Fibroblast of lung (primary cell): ENCODE measurements at places on chromosomes 1 and 21.

DNA sequence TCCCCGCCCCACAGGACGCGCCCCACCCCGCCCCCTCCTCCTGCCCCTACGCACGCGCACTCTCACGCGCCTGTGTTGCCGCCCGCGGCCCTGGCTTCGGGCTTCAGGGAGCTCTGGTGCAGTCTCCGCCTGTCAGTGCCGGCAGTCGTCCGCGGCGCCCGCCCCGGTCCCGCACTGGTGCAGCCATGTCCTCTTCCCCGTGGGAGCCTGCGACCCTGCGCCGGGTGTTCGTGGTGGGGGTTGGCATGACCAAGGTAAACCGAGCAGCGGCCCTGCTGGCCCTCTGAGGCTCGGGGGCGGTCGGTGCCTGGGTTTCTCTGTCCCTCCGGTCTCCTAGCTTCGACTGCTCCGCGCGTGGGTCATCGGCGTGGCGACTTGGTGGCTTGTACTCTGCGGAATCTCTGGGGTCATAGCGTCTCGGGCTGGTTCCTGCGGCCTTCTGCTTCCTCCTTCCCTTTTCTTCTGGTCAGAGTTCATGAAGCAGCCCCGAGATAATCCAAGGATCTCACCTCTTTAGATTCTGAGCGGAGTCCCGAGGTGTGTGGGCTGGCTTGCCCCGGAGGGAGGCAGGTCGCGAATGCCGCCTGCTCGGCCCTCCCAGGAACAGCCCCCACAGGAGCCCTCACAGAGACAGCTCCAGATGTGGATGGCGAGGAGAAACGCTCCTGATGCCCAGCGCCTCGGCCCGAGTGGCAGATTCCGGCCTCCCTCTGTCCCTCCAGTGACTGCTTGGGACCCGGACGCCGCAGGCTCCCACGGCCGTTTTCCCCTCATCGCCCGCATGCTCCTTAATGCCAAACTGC, at the start of gene SCP2:
Gene SCP2 (plus strand): TSS at position 65 of the 803 bp plus-strand sequence. CDS start 121 bp downstream, at position 186.
- peak; percentile 68 for DNase-seq

DNA sequence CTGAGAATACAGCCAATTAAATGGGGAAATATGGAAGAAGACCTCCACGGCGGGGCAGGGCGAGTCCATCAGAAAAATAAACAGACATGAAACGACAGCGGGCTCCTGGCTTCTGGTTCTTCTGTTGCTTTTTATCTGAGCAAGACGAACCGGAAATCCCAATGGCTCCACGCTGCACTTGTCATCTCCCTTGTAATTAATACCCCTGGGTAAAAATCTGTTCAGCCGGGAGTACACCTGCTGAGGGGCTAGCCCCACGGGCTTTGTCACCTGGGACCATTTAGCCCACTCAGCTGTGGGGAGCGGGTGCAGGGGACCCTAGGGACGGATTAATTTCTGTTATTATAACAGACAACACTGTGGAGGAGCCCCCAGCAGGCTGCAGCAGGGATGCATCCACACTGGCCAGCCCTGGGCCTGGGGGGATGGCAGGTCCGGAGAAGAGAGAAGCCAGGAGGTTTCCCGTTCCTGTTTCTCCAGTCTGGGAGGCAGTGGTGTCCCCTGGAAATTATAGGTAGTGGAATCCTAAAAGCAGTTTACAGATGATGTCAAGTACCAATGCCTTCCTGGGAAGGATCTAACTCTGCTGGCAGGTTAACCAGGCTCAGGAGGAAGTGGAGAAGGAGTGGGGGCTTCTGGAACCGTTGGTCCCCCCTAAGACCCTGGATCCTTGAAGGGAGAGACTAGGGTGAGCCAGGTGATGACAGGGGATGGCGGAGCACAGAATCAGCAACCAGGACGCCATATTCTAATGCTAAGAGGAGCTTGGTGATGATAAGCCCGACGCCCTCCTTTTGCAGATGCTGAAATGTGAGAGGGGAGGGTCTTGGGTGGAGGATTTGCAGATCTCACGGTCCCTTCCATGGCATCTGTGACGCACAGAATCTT, 566.1 kb downstream of the PTPRU start:
- DNase-seq = no peak

GRCh38 chr1:10242811-10243210, 32.4 kb downstream of the KIF1B start:
- no peak for DNase-seq

DNA sequence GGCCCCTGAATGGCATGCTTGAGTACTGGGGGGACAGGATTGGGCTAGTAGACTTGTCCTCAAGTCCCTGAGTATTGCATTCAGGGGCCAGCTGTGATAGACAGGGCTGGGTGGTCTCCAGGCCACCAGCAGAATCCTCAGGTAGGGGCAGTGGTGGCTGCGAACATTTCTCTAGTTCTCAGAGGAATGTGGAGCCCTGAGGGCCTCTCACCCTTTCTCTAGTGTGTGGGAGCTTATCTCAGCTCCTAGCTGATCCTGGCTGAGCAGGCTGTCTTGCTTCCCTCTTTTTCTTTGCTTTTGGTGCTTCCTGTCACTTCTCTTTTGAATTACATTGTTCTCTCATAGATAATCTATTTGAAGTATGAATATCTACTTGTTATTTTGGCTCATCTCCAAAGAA, 30.0 kb upstream of the PM20D1 start:
- DNase-seq = no peak

DNA sequence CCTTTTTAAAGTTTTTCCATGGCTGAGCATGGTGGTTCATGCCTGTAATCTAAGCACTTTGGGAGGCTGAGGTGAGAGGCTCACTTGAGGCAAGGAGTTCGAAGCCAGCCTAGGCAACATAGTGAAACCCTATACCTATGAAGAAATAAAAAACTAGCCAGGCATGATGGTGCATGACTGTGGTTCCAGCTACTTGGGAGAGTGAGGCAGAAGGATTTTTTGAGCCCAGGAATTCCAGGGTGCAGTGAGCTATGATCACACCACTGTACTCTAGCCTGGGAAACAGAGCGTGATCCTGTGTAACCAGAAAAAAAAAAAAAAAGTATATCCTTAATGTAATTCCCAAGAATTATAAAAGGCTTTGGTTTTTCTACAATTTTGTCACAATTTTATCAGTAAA, 17.4 kb downstream of the DEPDC1 start:
- DNase-seq = no peak

DNA sequence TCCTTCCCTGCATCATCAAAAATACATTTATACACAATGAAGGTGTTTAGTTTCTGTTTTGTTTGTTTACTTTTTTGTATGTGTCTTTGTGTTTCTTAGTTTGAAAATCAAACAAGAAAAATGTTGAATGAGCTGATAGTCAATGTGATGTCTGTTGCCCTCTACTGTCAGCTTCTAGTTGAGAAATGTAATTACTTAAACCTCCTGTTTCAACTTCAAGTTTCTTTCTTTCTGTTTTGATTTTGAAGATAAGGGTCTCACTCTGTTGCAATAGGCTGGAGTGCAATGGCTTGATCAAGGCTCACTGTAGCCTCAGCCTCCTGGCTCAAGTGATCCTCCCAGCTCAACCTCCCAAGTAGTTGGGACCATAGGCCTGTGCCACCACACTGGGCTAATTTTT, 37.5 kb downstream of the SPTA1 start:
- no peak for DNase-seq

DNA sequence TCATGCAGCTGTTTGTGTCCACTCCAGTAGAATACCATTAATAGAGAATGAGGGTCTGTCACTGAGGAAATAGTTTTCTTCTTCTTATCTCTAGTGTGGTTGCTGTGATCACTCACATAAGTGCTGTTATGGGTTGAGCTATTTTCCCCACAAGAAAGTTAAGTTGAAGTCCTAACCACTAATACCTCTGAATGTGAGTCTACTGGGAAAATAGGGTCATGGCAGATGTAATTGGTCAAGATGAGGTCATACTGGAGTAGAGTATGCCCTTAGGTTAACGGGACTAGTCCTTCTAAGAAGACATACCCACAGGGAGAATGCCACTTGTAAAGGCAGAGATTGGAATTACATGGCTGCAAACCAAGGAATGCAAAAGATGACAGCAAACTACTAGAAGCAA, 70.5 kb upstream of the COL24A1 start:
- peak; percentile 96 for DNase-seq

DNA sequence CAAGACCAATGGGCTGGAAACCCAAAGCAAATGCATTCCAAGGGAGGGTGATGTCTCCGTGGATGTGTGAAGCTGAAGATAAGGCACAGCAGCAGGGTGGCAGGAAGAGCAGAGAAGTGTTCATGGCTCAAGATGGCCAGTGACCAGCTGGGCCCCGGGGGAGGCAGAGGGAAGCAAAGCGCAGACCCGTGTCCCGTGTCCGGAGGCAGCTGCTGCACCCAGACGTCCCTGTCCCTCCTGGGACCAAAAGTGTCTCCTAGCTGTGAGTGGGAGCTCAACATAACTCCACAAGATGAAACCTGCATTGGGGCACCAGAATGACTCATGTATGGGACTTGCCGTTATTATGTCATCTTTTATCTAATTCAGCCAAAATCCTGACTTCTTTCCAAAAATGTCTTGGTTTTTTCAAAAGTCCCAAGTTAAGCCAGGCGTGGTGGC, 118.2 kb downstream of the RIPK4 start:
- DNase-seq = peak; percentile 15

- DNase-seq = peak; percentile 53
Observed at GRCh38 chr21:25563361-25564116, 43.7 kb downstream of the MRPL39 start.

GRCh38 chr1:156838972-156839371, 19.9 kb downstream of the INSRR start:
- no peak for DNase-seq
